AG20443 (cell line): ENCODE measurements at places on chromosomes 7 and 10.
A peak's percentile ranks its signal among the peaks of the same experiment; 100 is the strongest.

DNA sequence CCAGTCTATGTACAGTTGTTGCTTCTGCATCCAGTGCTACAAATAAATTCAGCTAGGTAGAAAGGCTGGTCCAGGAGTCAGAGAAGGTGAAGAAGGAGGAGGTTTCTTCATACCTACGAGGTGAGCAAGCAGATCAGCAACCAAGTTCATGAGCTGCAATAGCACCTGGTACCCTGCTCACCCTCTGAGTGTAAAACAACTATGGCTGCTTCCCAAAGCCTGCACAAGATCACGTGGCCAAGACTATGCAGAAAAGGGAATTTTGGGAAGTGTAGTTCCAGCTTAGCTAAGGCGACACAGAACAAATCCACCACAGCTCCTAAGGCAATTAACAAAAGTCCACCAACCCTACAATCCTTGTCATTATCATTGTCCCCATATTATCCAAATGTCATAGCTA lies 95.9 kb upstream of the AUTS2 start:
- no peak for DNase-seq

DNA sequence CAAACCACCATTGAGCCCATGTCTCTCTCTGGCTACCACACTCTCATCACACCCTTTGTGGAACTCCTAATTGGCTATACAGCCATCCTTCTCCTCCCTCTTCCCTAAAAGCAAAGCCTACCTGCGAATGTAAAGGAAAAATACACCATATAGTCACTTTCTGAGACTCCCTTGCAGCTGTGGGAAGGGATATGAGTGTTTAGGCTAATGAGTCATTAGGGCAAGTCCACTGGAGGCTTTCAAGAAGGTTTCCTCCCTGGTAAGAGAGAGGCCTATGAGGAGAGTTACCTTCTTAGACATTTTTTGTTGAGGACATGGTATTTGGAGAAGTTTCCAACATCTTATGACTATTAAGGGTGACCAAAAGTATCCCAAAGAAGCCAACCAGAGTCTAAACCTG lies 4.1 kb upstream of the TMEM243 start:
- DNase-seq: no peak

DNA sequence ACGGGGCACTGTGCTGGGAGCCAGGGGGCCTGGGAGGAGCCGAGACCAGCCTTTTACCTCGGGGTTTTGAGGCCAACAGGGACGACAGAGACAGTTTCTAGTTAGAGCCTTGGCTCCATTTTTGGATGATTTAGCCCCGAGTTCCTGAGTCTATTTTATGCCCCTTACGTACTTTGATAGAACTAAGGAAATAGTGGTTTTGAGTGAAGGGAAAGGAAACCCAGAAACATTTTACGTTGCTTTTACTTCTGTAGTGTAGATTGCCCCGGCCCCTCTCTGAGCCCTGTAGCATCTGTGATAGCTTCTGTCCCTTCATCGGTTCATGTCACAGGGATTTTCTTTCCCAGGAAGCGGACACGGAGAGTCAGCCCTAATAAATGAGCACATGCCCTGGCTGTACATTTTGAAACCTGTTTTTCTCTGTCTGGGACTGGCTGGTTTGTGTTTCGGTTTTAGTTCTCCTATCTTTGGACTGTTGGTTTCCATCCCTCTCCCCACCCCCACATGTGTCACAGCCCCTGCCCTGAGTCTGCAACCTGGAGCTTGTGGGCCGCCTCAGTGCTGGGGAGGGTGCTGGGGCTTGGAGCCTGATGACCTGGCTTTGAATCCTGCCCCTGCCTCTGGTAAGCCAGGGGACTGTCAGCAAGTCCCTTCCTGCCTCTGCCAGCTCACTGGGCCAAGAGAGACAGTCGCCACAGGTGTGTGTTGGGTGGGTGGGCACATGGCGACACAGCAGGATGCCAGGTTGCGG lies 6.9 kb upstream of the ORAI2 start:
- DNase-seq: no peak

GRCh38 chr10:48981310-48981907 lies 41.8 kb upstream of the LRRC18 start:
- peak; percentile 80 for DNase-seq

GRCh38 chr7:40105879-40106473 lies 28.4 kb downstream of the MPLKIP start:
- no peak for DNase-seq

GRCh38 chr10:16384021-16384420 lies 52.8 kb upstream of the PTER start:
- no peak for DNase-seq

GRCh38 chr10:14712991-14713424 lies 61.7 kb downstream of the FAM107B start:
- no peak for DNase-seq

GRCh38 chr10:77361831-77362230 lies 275.8 kb downstream of the KCNMA1 start:
- DNase-seq: no peak

DNA sequence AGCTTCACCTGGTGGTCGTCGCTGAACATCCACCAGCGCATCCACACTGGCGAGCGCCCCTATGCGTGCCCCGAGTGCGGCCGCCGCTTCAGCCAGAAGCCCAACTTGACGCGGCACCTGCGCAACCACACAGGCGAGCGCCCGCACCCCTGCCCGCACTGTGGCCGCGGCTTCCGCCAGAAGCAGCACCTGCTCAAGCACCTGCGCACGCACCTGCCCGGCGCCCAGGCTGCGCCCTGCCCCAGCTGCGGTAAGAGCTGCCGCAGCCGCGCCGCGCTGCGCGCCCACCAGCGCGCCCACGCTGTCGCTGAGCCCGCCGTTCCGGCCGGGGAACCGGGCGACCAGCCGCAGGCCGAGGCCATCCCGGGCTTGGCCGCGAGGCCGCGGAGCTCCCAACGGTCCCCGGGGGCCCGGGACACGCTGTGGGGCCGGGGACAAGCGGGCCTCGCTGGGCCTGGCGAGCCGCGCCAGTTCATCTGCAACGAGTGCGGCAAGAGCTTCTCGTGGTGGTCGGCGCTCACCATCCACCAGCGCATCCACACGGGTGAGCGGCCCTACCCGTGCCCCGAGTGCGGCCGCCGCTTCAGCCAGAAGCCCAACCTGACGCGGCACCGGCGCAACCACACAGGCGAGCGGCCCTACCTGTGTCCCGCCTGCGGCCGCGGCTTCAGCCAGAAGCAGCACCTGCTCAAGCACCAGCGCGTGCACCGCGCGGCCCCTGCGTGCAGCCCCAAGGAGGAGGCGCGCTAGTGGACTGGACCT lies 18.4 kb downstream of the ZNF775 start:
- DNase-seq: no peak

DNA sequence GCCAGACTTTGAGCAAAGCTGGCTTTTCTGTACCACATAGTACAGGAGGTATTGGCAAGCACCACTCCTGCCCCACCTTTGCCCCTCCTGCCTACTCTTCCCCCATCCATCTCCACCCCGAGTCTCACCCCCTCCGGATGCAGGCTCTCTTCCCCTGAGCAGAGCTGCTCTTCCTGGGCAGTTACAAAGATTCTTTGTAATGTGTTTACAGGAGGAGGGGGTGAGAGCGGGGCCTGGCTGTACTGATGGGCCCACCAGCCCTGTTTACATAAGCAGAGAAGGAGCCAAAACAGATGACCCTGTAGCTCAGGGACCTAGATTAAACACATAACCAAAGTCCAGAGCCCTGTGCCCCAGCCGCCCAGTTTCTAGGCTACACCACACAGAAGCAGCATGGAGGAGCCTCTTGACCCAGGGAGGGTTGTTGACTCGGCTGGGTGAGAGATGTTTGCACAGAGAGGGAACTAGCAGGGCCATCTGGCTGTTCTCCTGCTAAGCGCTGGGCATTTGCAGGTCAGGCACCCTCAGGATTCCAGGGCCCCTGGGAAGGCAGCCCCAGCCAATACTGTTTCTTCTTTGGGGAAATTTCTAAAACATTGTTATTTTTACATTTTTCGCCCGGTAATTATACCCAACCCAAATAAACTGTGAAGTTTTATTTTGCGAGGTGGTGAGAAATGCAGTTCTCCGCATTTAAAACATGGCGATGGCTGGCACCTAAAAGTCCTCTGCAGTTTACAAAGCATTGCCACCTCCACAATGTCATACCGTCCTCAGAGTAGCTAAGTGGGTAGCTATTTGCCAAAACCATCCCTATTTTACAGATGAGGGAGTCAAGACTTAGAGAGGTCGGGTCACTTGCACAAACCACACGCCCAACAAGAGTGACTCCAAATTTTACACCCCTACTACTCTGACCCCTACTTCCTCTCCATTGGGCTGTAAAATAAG lies 11.4 kb upstream of the ZKSCAN1 start:
- no peak for DNase-seq

DNA sequence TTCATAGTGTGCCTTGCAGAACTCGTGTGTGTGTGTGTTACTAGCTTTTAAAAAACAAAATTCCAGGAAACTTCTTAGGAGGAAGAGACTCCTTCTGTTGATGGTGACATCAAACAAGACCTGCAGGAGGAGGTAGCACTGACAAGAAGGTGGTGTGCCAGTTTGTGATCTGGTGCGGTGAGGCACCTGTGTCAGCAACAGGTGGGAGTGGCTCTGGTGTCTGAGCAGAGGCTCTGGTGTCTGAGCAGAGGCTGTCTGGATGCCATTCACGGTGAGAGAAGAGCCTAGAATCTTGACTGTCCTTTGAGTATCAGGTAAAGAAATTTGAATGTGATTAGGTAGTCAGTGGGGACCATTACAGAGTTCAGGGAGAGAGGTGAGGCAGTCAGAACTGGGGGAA lies 122.8 kb downstream of the INPP5A start:
- DNase-seq: no peak
